ENCODE measurements at places on chromosomes 11 and 22.

DNA sequence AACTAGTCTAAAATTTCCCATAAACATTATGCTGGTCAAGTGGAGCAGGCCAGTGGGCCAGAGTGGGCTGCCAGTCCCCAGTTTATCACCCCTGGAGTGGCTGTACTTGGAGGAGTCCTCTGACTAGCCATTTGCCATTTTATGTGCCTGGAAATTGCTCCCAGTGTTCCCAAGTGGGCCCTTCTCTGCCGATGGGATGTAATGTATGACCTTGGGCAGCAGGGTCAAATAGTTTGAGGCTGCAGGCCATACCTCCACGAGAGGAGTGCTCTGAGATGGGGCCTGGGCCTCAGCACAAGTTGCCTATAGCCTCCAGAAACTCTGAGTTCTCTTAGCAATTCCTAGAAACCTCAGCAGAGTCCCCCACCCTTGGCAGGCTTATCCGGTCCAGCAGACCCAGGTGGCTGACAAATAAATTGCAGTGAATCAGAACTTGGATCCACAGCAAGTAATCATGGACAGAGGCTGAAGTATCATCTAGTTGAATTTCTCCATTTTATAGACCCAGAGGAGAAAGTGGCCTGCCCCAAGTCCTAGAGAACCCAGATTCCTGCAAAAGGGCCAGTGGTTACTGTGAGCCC is 17.8 kb upstream of the PATZ1 start:
- no peak for DNase-seq

DNA sequence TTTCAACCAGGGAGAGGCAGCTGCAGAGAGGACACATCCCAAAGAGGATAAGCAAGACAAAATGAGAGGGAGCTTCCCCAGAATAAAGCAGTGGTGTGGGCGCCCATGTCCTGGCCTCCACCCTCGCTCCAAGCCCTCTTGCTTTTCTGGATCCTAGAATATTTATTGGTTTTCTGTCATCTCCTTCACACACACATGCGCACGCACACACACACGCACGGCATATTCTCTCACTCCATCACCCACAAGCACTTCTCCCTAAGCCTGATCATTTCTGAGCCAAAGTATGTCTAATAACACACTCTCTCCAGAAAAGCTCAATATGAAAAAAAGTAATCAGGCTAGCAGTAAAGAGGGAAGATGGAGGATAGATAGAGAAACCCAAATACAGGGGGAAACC is 7.6 kb downstream of the IGSF9B start:
- no peak for DNase-seq

DNA sequence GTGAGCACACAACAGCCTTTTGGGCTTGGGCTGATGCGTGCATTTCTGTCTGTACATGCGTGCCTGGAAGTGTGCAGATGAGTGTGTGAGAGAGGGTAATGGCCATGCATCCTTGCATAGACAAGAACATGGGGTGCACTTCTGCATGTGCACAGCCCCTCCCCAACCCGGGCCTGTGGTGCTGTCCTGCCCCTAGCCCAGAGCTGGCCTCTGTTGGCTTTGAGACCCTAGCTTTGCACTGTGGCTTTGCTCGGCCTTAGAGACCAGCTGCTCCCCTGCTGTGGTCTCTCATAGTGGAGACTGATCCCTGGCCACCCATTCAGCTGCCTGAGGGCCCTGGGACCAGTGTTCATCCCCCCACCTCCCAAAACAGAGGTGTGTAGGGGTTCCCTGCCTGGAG is 25.4 kb downstream of the ST3GAL4 start:
- no peak for DNase-seq

DNA sequence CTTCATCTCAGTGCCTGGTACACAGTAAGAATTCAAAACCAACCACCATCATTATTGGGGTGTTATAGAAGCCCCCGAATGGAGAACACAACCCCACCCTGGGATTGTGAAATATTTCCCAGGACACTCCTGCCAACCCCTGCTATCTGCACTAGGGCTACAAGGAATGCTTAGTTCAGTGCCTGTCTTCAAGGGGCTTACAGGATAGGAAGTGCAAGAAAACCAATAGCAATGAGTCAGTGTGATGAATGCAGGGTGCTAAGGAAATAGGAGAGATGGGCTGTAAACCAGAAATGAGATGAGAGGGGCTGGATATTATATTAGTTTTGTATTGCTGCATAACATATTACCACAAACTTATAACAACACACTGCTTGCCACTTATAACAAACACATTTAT is 965 bp upstream of the ASCC2 start:
- no peak for DNase-seq

DNA sequence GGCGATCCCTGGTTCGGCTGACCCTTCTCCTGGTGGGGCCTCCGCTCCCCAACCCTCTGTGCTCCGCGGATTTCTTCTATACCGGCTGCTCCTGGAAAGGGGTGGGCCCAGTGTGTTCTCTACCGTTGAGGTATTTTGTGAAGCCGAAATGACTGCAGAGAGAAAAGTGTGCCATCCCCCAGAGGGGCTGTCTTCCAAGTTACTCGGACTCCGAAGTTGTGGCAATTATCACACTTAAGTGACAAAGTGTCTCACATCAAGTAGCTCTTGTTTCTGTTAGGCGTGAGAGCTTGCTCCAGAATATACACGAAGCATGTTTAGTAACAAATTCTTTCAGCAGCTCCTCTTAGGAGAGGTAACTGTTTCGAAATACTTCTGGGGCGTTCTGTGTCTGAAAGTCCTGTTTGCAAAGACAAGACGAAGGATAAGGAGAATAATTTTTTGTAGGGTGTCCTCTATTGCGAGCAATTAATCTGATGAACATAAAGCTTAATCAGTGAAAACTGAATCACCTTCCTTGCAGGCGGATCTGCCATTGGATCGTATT is 434 bp downstream of the XPNPEP3 start:
- no peak for DNase-seq

- no peak for DNase-seq
Observed at GRCh38 chr22:34326901-34327300, 406.6 kb upstream of the LARGE1 start.
